ENCODE measurements at places on chromosomes 2 and 18.

DNA sequence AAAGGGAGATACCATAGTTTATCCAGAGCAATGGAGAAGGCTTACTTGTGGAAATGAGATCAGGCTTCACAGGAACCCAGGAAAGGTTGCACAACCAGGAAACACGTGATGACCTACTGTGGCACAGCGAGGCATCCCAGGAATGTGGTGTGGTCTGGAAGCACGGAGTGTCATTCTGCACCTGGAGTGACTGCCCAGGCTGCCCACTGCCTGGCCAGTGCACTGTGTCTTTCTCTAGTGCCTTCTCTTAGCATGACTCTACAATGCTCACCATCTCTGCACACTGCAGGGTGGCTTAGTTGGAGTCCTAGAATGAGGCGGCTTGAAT is 48.9 kb downstream of the CHST9 start:
- DNase-seq = no peak

GRCh38 chr2:42438685-42439084 is 55.1 kb downstream of the KCNG3 start:
- no peak for DNase-seq

DNA sequence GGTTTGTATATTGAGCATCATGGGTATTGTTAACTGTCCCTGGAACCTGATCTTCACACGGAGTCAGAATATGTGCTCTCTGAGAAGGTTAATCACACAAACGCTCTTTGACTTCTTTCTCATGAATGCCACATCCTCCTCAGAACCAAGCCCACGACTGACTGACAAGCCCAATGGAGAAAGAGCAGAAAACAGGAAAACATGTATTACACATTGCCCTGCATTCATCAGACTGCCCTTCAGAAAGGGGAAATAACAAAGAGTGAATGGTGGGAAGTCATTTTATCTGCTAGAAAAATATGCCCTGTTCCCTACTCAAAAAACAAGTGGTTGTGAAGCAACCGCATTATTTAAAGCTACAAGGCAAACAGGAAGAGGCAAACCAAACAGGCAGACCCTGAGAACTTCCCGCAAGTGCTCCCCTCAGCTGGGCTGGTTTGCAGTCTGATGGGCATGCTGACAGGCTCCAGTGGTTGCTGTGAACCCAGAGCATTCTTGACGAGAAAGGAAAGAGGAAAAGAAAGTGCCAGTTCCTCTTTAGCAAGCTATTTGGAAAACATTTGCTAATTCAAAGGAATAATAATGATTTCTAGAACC is 172.9 kb upstream of the SETBP1 start:
- no peak for DNase-seq

- DNase-seq = no peak
Observed at GRCh38 chr2:181396256-181397123, 60.7 kb upstream of the ITGA4 start.

- DNase-seq = no peak
Observed at GRCh38 chr2:215401896-215402379, 33.9 kb downstream of the FN1 start.

DNA sequence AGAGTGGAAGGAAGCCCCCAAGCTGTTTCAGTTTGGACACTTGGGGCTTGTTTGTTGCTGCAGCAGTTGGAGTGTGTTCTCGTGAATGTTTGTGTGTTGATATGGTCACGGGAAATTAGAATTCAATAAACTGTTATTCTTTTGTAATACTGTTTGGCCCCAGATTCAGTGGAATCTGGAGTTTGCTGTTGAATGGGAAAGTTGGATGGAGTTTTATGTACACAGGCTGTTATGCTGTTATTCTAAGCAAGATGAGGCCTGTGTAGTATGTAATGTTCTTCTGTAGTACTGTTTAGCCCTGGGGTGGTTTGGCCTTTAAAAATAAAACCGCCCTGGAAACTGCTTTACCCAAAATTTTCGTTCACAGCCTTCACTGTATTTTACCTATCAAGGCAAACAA is 810.4 kb upstream of the HS6ST1 start:
- DNase-seq = no peak

GRCh38 chr2:189302274-189302948 is 122.8 kb upstream of the COL5A2 start:
- no peak for DNase-seq

GRCh38 chr2:50529600-50530218 is 502.2 kb downstream of the NRXN1 start:
- peak; percentile 84 for DNase-seq

Measured in cerebellar cortex (tissue), 1 donor.